ENCODE measurements at places on chromosomes 12 and 14.
A peak's percentile ranks its signal among the peaks of the same experiment; 100 is the strongest.

- ATAC-seq, result peak; percentile 68
Measured at GRCh38 chr14:64035143-64035542, 182.3 kb downstream of the SYNE2 start.

DNA sequence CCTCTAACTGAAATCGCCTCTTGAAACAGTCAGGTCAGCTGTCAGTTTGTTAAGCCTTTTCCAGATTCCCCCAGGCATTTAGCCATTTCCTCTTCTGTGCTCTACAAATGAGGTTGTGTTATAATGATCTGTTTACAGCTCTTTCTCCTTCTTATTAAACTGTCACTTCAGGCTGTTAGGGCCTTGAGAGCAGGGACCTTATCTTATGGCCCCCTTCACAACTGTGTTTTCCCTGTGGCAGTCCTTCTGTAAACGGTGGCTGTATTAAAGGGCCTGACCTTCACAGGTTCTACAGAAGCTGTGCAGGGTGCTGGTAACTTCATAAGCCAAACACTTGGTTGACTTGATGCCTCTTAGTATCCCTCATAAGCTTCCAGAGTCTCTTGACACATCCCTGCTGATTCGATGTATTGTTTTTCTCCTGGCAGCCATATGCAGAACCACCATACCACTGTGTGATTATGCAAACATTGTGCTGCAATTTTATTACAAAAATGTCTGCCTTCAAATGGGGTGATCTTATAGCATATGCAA is 104.7 kb downstream of the PLEKHA5 start:
- no peak for ATAC-seq

- ATAC-seq, result no peak
Measured at GRCh38 chr12:28027947-28028724, 55.6 kb upstream of the PTHLH start.

DNA sequence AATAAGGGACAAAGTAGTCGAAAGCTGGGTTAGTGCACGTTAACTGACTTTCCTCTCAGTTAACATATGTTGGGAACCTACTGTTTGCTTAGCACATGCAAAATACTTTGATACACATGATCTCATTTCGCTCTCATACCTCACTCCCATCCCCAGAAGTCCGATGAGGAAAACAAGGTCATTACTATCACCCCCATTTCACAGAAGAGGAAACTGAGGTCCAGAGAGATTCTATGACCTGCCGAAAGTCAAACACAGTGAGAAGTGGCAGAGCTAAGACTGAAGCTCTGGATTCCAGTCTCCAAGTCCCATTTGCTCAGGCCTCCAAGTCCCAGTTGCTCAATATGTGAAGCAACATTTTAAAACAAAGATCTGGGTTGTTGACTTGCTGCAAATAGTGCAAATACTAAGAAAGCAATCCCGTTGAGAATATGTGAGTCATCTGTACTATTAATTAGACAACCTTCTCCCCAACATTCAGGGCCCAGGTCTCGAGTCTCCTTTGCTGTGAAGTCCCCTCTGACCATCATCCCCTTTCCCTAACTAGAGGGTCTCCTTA is 170.6 kb upstream of the PWP1 start:
- peak; percentile 84 for ATAC-seq

DNA sequence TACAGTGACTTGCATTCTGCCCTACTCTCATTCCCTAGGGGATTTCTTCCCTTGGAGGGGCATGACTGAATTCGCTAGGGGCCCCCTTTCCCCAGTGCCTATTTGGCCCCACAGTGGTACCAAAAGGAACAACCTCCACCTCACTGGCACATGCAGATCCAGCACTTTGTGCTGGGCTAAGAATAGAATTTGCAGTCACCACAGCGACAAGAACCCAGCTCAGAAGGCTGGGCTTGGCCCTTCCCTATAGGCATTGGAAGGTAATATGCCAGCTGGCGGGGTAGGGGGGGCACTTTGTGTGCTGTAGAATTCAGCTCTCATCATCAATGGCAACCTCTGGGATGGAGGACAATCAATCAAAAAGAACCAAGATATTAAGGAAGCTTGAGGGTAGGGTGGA is 13.9 kb downstream of the BAZ2A start:
- no peak for ATAC-seq

GRCh38 chr12:92596383-92596782 is 106.4 kb upstream of the PLEKHG7 start:
- no peak for ATAC-seq

GRCh38 chr14:99077844-99078236 is 194.2 kb downstream of the BCL11B start:
- ATAC-seq, result no peak

GRCh38 chr12:85516667-85517325 is 236.8 kb downstream of the ALX1 start:
- no peak for ATAC-seq

GRCh38 chr14:72876005-72876709 is 17.7 kb downstream of the DPF3 start:
- ATAC-seq, result no peak
